ENCODE measurements at places on chromosomes 7 and 10.

DNA sequence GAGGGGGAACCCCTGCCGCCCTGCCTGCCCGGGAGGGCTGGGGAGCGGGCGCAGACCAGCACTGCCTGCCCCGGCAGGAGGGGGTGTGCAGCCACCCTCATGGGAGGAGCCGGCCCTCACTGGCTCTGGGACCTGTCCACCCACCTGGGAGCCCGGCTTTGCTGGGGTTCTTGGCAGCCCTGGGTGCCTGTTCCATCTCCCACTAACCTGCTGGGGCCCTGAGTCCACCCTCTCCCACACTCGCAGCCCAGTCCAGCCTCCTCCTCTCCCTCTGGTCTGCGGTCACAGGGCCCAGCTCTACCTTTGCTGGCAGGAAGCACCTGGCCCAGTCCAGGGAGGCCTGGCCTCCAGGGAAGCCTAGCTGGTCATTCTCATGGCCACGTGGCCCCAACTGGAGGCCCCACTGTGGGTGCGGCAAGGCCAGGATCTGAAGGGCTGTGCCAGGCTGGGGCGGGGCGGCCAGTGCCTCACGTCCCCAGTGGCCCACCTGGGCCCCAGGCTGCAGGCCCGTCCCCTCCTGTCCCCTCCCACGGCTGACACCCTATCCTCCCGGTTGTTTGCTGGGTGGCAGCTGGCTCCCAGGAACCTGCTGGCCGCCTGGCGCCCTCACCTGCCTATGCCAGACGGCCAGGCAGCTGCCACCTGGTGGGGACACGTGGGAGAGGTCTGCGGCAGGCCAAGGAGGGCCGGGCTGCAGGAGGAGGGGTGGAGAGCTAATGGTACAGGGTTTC lies at the start of gene TMEM184A:
TMEM184A (minus strand) TSS at position 393 of the 731 bp plus-strand sequence. CDS start 721 bp downstream, outside the sequence.
- DNase-seq: peak; percentile 67

DNA sequence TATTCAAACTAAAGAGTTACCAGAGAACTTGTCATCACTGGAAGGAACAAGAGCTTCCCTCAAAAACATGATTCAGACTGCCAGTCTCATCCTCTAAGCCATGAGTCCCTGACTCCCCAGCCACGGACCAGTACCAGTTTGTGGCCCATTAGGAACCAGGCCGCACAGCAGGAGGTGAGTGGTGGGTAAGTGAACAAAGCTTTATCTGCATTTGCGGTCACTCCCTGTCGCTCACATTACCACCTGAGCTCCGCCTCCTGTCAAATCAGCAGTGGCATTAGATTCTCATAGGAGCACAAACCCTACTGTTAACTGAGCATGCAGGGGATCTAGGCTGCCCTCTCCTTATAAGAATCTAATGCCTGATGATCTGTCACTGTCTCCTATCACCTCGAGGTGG lies 42.2 kb upstream of the C10orf90 start:
- DNase-seq: no peak

DNA sequence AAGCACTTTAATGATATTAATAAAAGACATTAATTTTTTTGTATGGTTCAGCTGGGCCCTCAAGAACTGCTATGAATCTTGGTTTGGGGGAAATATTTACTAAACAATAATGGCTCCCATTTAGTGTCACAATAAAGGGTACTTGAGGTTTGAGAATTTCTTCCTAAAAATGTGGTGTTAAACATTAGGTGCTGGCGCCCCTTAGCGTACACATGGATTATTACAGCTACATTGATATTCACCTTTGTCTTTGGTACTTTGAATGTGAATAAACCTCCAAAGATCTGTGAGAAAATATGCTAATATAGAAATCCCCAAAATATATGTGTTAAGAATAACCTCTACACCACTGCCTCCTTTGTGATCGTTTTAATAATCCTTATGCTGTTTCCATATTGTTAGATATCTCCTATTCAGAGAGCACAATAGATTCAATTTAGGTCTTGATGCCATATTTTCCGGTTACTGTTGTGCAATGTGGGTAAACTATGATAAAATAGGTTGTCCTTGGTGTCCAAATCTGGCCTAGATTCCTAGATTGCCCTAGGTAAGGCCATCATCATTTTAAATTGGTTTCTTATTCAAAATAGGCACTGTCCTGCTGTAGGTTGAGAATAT lies 161.8 kb upstream of the CACNA2D1 start:
- no peak for DNase-seq

- no peak for DNase-seq
Observed at GRCh38 chr7:17095931-17096330, 202.5 kb upstream of the AHR start.

- DNase-seq: peak; percentile 8
Observed at GRCh38 chr7:60017-60675, 132.2 kb upstream of the FAM20C start.

DNA sequence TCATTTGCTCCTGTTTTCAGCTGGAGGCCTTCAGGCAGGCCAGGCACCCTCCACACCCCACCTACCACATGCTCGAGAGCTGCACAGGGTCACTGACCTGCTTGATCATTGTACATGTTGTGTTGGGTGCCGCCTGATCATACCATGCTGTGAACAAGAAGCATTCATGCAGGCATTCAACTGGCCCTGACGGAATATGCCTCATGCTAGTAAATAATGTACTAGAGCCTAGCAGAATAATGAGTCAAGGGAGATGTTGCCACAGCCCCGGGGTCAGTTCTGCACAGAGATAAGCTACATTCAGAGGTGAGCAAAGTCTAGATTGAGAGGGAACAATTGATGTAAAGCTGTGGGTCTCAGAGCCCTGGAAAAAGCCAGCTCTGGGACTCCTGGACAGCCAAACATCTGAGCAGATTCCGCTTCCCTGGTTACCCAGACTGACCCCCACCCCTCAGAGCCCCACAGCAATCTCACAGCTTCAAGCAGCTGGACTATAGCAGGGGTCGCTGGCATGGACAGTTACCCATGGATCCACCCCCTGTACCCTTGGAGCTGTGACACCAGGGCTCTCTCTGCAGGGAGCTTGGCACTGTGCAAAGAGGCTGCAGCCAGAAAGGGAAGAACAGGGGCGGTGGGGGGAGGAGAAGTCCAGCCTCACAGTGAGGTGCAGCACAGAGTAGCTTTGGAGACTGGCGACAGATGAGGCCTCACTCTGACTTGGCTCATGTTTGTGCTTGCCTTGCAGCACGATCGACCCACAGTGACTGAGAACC lies 86.6 kb downstream of the FRMPD2 start:
- DNase-seq: no peak

GRCh38 chr7:155205368-155206317 lies 92.0 kb upstream of the INSIG1 start:
- DNase-seq: peak; percentile 94

DNA sequence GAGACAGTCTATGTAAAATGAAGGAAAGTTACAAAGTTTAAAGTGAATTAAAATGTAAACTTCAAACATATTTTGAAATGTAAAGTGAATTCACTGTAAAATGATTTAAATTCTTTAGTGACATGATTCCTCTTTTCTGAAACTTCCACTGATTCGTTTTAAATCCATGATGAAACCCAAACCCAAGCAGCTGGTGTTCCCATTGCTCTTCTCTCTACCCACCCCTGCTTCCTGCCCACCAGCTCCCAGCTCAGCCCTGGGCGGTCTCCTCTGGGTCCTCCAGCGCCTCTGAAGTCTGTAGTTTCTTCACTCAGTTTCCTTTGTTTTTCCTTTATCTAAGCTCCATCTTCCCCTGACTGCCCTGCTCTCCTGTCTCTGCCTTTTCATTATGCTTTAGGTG lies 175.9 kb downstream of the SNX10 start:
- no peak for DNase-seq

DNA sequence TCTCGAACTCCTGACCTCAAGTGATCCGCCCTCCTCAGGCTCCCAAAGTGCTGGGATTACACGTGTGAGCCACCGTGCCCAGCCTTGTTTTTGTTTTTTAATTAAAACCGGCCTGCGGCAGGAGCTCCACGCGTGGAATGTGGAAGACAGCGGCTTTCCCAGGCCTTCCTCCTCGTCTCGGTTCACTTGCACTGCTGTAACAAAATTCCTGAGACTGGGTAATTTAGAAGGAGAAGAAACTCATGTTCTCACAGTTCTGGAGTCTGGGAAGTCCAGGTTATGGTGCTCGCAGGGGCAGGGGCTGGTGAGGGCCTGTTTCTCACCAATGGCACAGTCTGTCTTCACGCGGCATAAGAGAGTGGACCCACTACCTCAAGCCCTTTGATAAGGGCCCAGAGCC lies 14.4 kb upstream of the CRYGN start:
- DNase-seq: no peak

- no peak for DNase-seq
Observed at GRCh38 chr10:99540657-99541531, 8.2 kb downstream of the NKX2-3 start.

- DNase-seq: no peak
Observed at GRCh38 chr10:25232204-25232603, 57.4 kb downstream of the GPR158 start.

DNA sequence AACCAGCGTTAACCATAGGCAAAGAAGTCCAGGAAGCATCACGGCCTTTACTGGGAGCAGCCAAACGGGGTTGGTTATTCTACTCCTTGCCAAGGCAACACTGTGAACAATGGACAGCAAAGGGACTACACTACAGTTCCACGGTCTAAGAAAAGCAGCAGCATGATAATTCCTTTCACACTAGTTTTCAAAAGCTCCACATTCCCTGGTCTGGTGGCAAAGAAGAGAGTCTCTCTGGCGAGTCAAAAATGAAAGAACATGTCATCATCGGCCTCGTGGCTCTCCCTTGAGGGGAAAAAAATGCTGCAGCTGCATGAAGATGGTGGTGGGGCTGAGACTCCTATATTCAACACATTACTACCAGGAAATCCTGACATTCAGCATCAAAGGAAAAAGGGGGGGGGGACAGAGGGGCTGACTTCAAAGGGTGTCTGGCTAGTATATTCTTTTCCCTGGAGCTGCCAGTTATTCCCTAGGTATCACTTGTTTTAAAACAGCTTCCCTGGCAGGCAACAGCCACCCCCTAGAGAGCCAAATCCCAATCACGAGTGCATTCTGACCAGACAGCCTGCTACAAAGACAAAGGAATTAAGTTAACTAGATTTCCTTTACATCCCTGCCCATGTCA lies 49.1 kb downstream of the SLC37A3 start:
- DNase-seq: no peak

- DNase-seq: no peak
Observed at GRCh38 chr7:17085186-17085585, 203.4 kb upstream of the AGR3 start.

GRCh38 chr7:143299840-143300239 lies 11.7 kb downstream of the CASP2 start:
- no peak for DNase-seq

DNA sequence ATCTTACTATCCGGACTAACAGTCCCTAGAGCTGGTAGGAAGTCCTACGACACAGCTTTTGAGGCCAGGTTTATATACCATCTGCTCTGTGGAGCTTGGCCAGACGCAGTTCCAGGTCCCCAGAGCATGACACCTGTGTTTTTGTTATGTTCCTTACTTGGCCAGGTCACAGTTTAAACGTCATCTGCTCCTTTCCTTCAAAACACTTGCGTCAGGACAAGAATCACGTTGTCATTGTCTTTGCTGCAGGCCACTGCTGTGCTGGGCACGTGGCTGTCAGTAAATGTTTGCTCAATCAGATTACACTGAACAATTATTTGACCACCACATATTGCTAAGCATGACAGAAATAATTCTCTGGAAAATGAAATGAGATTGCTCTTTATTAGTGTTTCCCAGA lies 23.9 kb downstream of the SLC18A2 start:
- no peak for DNase-seq

DNA sequence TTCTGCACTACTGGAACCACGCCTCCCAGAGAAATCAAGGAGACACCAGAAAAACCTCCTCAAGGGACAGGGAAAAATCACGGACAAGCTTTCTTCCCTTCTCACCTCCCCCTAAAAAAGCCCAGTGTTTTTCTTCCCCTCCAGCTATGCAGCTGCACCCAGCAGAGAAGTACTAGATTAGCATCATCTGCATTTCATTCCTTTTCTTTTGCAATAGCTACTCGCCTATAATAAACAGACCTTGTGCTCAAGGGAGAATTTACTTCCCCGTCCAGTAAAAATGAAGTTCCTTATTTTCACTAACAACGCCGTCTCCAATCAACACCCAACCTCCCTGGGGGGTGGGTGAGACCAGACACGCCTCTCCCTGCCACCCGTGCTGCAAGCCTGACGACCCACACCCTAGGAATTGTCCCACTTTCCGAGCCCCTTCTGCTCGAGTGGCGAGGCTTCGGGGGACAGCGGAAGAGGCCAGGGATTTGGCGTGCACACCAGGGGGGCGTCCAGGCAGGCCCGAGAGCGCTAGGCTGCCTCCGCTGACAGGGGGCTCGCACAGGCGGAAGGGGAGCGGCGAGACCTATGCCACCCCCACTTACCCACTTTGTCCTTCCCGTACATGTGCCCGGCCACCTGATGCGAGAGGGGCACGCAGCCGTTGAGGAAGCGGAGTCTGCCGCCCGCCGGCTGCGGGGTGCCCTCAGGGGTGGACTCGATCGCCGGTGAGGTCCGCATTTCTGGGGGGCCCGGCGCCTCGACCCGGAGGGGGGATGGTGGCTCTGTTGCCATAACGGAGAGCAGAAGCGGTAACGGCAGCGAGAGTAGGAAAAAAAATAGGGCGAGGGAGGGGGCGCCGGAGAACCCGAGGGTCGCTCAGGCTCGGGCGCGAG lies 625 bp downstream of the IPMK start:
- DNase-seq: peak; percentile 57

GRCh38 chr10:87700031-87700796 lies 40.5 kb downstream of the PAPSS2 start:
- peak; percentile 22 for DNase-seq

DNA sequence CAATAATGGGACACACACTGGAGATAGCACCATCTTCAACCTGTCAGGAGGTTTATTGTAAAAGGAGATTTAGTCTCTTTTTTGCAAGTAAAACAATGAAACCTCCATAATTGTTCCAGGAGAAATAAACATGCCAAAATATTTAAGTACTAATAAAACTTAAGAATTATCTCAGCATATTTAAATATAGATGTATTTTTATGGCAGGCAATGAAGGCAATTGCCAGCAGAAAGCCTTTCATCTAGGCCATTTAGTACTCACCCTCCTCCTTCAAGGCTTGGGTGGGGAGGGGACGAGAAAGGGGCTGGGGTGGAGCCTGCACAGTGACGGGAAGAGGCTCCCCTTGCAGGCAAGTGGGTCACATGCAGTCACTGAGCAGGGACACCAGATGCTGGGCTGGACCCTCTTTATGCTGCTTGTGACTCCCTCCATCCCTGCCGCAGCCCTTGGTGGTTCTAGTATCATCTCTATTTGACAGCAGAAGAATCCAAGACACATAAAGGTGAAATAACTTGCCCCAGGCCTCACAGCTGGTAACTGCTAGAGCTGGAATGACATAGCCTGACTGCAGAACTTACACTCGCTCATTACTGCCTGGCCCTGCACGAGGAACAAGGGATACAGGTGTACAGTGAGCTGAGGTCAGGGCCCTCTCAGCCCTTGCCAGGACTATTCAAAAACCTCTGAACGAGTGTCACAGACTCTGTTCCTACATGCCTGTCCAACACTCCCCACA lies 449.5 kb upstream of the ZMIZ1 start:
- no peak for DNase-seq

- no peak for DNase-seq
Observed at GRCh38 chr10:90417029-90417428, 440.8 kb downstream of the HTR7 start.

GRCh38 chr7:81482600-81483186 lies 287.2 kb downstream of the HGF start:
- no peak for DNase-seq

Measured in psoas muscle (tissue), 8 donors.